ENCODE measurements at places on chromosomes 1 and 21. TPM values are rescaled to one million over a fixed set of nuclear protein-coding genes. Genes with fewer than 3 reads are reported as not detected.

The CACNA1E gene
- total RNA-seq: not detected

DNA sequence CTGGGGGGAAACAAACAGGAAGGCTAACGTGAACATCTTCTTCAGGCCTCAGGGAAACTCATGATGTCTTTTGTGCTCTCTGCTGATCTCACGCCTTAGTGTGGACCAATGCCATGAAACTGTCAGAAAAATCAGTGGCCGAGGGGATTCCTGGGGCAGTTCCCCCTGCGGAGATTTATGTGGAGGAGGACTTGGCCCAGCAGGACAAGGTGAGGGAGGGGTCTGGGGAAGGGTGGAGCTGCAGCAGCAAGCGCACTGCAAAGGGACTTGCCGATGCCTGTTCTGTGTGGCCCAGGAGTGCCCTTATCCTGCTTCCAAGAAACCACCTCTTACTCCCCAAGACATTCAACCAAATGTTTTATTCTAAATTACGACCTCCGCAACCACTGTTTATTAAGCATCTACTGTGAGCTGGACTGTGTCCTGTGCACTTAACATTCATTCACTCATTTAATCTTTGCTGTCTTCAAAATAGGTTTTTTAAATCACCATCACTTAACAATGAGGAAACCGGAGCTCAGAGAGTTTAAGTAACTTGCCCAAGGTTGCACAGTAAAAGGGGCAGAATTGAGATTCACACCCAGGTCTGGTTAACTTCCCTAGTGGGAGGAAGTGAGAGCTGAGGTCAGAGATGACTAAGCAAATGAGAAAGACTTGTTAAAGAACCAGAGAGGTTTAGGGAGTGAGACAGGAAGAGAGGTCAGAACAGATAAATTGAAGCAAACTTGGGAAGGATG lies 49.7 kb downstream of the FHAD1 start:
- no peak for DNase-seq

- DNase-seq: no peak
These were observed 308.7 kb downstream of the TTLL7 start for GRCh38 chr1:83689921-83690868.

The HMGCS2 gene
- total RNA-seq: not detected

GRCh38 chr1:76006234-76006633 lies 68.3 kb upstream of the ST6GALNAC3 start:
- DNase-seq: no peak

GRCh38 chr1:3179471-3179870 lies 110.5 kb downstream of the PRDM16 start:
- no peak for DNase-seq

DNA sequence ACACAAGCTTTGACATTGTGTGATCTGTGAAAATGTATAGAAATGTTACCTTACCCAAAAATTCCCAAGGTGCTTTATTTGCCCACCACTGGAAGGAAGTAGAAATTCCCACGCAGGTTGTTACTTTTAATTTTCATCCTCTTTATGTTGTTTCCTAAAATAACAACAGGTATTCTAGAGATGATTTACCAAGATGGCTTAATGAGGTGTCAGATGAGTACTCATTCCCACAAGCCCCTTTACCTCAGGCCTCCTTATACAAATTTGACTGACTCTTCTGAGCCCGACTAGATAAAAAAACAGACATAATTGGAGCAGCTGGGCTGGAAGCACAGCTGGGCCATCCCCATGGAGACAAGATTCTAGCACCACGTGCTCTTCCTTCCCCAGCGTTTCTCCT lies 114.6 kb downstream of the LIPI start:
- no peak for DNase-seq

- no peak for DNase-seq
These were observed 1.4 kb downstream of the KTI12 start for GRCh38 chr1:52032124-52032784.

The SLC35E2B gene
- 62.5 TPM for total RNA-seq

All from activated CD4-positive, alpha-beta T cell treated with anti-CD3 and anti-CD28 coated beads, Interleukin-2, amount 10 ng/mL, durations not matched to agents 7 days and 5 days (primary cell).